Bone marrow (tissue), 2 donors: ENCODE measurements at places on chromosomes 3 and 15.

DNA sequence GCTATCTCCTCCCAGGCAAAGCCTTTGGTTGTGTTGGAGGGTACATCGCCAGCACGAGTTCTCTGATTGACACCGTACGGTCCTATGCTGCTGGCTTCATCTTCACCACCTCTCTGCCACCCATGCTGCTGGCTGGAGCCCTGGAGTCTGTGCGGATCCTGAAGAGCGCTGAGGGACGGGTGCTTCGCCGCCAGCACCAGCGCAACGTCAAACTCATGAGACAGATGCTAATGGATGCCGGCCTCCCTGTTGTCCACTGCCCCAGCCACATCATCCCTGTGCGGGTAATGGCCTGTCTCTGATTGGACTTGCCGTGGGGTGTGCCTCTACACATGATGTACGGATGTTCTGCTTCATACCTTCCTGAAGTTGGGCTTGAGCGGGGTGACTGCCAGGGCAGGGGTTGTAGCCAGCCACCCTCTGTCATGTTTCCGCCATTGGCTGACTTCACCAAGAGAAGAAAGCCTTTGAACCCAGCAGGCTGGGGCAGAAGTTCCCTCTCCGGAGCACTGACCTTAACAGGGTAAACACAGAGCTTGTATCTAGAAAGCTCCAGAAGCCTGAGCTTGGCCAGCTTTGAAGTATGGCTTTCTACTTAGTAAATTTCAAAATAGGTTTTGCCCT lies 13.4 kb downstream of the ALAS1 start:
- no peak for DNase-seq

GRCh38 chr3:112781599-112781998 lies 65.1 kb downstream of the CD200R1L start:
- no peak for DNase-seq

- no peak for DNase-seq
These were observed 16.3 kb upstream of the BBX start for GRCh38 chr3:107506458-107506857.

DNA sequence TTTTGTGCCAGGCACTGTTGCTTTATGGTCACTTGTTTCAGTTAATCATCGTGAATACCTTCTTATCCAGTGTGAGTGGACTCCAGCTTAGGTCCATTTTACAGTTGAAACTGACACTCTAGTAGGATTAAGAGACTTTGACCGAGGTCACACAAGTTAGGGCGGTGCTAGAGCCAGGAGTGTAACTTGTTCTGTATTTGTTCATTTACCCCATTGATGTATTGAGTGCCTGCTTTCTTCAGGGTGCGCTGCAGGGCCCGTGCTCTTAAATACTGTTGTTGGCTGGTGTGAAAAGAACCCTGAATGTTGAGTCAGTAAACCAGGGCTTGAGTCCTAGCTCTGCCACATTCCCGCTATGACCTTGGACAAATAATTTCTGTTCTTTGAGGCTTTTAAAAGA lies 15.4 kb downstream of the PDHB start:
- no peak for DNase-seq

GRCh38 chr15:80177156-80177555 lies 24.4 kb downstream of the FAH start:
- DNase-seq: no peak
